ENCODE measurements at places on chromosomes 7 and 10.

DNA sequence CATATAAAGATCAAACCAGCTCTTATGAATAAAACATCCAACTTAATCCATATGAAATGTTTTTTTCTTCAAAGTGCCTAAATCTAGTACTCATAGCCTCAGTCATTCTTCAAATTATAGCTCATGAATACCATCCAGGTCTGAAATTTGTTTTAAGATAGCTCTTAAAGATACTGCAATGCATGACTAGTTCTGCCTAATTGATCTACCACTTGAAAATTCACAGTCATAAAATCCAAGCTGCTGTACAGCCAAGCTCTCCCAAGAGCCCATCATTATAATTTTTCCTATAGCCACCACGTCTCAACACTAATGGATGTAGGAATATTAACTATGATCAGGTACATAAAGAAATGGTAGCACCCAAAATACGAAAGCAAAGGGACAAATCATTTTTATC, 87.9 kb upstream of the RNF148 start:
- DNase-seq = no peak

- no peak for DNase-seq
Observed at GRCh38 chr7:1936531-1937251, 266.6 kb downstream of the ELFN1 start.

- peak; percentile 61 for DNase-seq
Observed at GRCh38 chr10:104254493-104255310, at the start of gene GSTO1. Gene GSTO1, plus strand, starts transcription at chr10:104254892. Its CDS starts 37 bp downstream, at chr10:104254929.

GRCh38 chr7:133941496-133941895, 185.6 kb upstream of the LRGUK start:
- no peak for DNase-seq

- no peak for DNase-seq
Observed at GRCh38 chr10:122504610-122504950, 43.2 kb downstream of the HTRA1 start.

GRCh38 chr10:132245056-132245455, 58.3 kb downstream of the DPYSL4 start:
- no peak for DNase-seq
